NAMALWA (cell line): ENCODE measurements at places on chromosomes 4 and X.

GRCh38 chr4:3168029-3168428, 80.9 kb upstream of the MSANTD1 start:
- no peak for DNase-seq

- DNase-seq: no peak
These were observed 770.8 kb upstream of the PRKX start for GRCh38 chrX:4484266-4484665.

DNA sequence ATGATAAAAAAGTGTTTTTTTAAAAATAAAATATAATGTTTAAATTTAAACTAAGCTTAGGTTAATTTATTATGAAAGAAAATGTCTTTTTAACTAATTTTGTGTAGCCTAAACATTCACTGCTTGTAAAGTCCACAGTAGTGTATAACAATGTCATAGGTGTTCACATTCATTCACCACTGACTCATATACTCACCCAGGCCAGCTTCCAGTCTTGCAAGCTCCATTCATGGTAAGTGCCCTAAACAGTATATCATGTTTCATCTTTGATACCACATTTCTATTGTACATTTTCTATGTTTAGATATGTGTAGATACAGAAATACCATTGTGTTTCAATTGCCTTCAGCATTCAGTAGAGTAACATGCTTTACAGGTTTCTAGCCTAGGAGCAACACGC, 530.3 kb downstream of the EPHA5 start:
- DNase-seq: no peak

DNA sequence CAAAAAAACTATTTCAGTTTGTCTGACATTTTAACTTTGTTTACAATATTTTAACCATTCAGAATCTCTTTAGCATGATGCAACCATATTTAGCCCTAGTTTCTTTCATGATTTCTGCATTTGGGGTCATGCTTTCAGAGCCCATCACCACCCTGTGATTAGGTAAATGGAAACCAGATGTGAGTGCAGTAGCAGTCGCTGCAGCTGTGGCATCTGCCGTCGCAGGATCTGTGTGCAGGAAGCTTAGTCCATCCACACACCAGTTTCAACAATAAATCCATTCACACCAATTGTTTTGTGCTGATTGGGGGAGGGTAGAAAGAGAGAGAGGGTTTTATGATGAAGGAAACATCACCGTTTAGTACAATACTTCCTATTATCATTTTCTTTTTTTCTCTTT, 130.5 kb downstream of the CPEB2 start:
- no peak for DNase-seq

DNA sequence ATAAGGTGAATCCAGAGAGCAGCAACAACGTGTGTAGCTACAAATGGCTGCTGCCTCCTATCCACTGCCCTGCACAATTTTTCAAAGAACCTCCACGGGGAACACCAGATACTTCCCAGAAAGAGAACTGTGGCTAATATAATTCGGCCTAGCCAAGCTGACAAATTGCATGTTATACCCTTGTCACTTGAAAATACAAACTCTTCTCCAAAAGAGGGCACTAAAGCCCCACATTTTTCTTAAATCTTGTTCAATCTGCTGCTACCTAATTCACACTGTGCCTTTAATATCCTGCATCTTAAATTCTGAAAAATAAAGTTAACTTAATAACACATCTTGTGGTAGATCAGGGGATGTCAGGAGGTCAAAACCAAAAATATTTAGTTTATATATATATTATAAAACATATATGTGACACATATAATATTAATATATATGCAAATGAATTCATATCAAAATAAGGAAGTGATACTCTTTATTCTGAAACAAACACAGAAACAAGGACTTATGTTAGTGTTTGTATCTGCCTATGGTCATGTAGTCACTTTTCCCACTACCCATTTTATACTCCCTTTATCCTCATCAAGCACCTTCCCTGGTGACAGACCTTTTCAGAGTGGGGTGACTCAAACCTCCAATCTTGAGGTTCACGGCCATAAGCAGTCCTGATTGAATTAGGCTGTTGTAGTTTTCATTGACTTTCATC, 24.1 kb downstream of the CT45A1 start:
- DNase-seq: peak; percentile 60

- no peak for DNase-seq
These were observed 33.6 kb downstream of the FAM193A start for GRCh38 chr4:2570036-2570435.

GRCh38 chr4:83780053-83780733, 244.3 kb downstream of the GPAT3 start:
- DNase-seq: no peak

GRCh38 chr4:94491322-94491721, 39.6 kb downstream of the PDLIM5 start:
- DNase-seq: no peak

DNA sequence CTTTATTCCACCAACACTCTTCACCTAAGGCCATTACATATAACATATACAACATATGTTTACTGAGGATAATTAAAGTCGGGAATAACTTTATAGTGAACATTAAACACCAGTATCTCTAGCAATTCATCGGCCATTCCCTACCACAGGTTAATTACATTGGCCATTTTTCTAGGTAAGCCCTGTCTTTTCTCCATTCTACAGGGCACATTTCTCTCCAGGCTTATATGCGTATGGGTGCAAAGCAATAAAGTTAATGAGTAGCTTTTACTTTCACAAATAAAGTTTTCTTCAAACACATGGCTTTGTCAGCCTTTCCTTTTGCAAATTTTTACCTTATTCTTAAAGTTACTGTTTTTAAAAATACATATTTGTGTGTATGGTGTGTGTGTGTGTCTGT, 111.9 kb upstream of the IQCM start:
- no peak for DNase-seq

GRCh38 chrX:45191383-45191782, 9.3 kb downstream of the DIPK2B start:
- no peak for DNase-seq

DNA sequence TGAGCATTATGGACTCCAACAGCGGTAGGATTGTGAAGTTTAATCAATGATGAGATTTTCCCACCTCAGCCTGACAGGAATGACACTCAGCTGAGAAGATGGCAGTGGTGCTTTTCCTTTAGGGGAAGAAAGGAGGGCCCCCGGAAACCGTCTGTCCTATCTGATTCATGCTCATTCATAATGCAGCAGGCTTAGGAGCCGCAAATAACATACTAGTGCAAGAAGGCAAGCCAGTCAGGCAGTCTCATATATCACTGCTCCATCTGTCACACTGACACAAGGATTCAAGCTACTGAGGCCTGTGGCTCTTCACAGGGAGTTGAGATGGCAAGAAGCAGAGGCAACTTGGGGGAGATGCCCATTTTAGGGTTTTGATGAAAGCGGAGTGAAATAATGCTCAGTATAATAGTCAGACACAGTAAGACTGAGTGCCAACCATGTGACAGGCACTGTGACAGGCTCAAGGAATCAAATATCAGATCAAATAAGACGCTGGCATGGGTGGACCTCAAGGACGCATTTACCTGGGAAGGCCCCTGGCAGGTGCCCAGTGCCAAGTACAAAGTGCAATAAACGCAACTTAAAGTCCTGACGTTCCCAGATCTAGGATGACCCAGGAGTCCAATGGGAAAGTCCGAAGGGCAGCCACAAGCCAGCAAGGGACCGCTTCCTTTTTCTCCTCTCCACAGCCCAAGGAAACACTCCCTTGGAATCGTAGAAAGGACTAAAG, 63.4 kb downstream of the FHDC1 start:
- no peak for DNase-seq

- DNase-seq: no peak
These were observed 75.9 kb downstream of the COQ2 start for GRCh38 chr4:83208371-83209365.

DNA sequence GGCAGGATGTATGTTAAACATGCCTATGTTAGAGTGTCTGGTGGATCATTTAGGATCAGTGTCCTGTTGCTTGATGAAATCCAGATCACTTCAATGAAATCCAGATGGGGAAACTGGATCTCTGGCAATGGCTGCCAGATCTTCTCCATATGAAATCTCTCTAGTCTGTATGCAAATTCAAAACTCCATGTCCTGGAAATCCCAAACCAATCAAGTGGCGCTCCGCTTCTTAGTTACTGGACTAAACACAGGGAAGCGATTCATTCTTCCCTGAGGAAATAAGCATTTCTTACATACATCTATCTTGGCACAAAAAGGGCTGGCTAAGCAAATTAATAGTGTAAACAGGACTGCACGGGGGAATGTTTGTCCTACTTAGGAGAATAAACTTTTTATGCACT, 94.9 kb downstream of the HDAC8 start:
- DNase-seq: no peak

- no peak for DNase-seq
These were observed 6.7 kb upstream of the TMEM154 start for GRCh38 chr4:152686452-152687013.

DNA sequence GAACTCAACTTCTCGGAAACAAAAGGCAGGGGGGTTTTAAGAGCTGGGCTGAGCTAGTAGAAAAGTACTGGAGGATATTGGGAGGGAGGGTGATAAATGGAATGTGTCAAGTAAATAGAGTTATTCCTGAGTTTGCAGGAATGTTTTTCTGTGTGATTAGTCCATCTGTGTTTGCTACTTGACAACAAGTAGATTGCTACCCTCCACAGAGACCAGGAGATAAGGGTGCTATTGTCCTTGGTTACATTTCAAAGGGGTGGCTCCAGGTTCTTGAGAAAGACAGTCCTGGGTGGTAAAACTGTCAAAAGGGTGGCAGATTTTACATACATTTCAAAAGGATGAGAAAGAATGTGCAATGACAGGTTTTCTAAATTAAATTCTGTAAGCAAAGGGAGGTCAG, 181.2 kb upstream of the PPP3CA start:
- DNase-seq: no peak

DNA sequence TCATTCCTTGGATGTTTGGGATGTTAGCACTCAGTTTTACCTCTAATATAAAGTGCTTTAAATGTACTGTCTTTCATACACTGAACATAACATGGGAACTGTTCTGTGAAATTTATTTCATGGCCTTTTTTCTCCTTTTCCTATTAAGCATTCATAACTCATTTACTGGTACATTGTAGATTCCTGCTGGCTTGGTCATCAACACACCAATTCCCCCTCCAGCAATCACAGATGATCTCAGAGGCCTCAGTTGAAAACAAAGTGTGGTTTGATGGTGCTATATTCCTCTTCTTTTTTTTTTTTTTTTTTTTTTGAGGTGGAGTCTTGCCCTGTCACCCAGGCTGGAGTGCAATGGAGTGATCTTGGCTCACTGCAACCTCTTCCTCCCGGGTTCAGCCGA, 61.9 kb upstream of the FAM47B start:
- DNase-seq: no peak

- no peak for DNase-seq
These were observed 93.3 kb downstream of the MAMLD1 start for GRCh38 chrX:150456466-150456865.

- no peak for DNase-seq
These were observed 1.4 kb upstream of the FNIP2 start for GRCh38 chr4:158767451-158767850.

DNA sequence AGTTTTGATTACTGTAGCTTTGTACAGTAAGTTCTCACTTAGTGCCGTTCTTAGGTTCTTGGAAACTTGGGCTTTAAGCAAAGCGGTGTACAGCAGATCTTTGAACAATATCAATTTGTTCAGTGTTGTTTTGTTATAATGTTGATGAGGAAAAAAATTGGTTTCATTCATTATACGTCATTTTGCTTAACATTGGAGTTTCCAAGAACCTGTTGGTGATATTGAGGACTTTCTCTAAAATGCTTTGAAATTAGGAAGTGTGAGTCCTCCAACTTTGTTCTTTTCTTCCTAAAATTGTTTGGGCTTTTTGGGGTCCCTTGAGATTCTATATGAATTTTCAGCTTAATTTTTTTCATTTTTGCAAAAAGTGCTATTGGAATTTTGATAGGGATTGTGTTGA, 49.1 kb downstream of the STAG2 start:
- no peak for DNase-seq

- no peak for DNase-seq
These were observed 112.0 kb downstream of the SHROOM3 start for GRCh38 chr4:76546759-76547742.

- DNase-seq: no peak
These were observed 3.3 kb upstream of the HMGB2 start for GRCh38 chr4:173337463-173337862.

DNA sequence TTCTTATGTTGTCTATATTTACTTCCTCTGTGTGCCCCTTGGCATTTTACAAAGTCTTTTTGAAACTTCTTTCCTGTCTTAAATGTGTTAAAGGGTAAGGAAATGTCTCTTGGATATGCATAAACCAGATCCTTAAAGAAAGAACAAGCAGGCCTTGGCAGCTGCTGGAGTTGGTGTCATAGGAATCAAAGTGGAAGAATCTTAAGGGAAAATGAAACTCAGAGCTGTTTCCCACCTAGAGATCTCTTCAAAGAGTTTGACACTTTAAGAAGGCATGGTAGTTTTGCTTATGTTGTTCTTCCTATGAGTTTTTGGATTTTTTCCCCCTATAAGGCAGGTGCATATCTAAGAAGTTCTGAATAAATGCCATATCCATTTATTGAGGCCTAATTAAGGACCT, 37.0 kb upstream of the CWH43 start:
- DNase-seq: no peak

GRCh38 chr4:86122404-86122803, 237.4 kb downstream of the MAPK10 start:
- DNase-seq: no peak

DNA sequence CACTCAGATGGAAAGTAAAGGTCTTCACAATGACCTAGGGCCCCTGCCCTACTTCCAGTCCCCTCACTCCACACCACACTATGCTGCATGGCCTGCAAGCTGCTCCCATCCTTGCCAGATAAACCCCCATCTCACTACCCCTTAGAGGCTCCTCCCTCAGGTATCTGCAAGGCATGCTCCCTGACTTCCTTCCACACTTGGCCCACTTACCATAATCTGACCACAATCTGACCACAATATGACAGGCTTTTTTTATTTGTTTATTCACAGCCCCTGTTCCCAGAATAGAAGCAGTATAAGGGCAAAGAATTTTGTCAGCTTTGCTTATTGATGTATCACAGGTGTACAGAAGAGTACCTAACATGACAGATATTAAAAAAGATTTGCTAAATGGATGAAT, 124.7 kb downstream of the CAMK2D start:
- peak; percentile 83 for DNase-seq

DNA sequence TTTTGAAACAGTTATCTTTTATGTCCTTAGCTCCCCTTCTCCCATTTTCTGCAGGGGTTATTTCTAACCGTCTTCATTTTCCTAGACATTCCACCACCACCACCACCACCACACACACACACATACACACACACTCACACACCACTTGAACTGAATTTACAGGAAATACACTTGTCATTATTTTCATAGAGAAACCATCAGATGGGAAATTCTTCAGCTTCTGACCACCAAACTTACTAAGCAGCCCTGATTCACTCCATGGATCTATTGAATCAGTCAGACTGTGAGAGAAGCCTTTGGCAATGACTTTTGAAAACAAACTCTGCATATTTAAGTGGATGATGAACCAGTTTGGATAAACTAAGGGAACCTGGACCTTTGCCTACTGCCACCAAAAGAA, 210.1 kb upstream of the NHS start:
- no peak for DNase-seq

GRCh38 chr4:38919494-38919893, 51.9 kb downstream of the FAM114A1 start:
- no peak for DNase-seq

- no peak for DNase-seq
These were observed 10.6 kb upstream of the ZNF718 start for GRCh38 chr4:113732-114131.
